Progenitor cell of endocrine pancreas (in vitro differentiated cells): ENCODE measurements at places on chromosomes 4 and X.

GRCh38 chr4:47715716-47716416 is 122.0 kb downstream of the CORIN start:
- no peak for DNase-seq

GRCh38 chr4:80187677-80188076 is 9.6 kb upstream of the PRDM8 start:
- no peak for DNase-seq

GRCh38 chr4:94548571-94548970 is 96.8 kb downstream of the PDLIM5 start:
- no peak for DNase-seq

- no peak for DNase-seq
Measured at GRCh38 chr4:116016201-116016600, 902.8 kb upstream of the NDST4 start.

DNA sequence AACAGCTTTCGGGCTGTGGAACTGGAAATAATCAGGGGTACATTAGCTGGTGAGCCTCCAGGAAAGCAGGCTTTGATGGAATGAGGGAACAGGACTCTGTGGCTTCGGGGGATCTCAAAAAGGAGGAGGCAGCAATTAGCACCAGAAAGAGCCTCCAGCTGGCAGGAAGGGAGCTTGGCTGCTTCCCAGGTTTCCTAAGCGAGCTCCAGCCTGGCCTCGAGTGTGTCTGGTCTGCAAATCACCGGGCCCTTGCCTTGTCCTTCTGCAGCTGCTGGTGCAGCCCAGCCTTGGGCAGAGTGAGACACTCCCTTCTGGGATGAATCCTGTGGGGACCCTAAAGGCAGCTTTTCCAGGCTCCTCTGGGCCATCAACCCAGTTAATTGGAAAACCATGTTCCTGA is 10.7 kb upstream of the PDHA1 start:
- no peak for DNase-seq

DNA sequence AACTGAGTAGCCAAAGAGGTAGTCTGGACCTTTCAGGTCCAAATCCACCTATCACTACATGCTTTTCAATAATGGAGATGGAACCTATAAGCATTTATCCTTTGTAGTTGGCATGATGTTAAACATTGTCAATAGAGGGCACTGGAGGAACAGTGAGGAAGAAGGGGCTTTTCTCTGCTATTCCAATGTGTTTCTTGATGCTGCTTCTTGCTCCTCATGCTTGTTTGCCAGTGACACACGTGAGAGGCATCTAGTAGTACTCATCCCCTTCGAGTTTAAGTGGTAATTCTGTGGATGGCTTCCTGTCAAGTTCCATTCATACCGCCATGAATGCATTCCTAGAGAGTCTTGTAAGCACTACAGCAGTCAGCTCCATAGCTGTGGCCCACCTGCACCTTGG is 84.0 kb downstream of the NAA11 start:
- DNase-seq, result no peak

GRCh38 chr4:126992910-126993309 is 639.8 kb upstream of the INTU start:
- DNase-seq, result no peak

DNA sequence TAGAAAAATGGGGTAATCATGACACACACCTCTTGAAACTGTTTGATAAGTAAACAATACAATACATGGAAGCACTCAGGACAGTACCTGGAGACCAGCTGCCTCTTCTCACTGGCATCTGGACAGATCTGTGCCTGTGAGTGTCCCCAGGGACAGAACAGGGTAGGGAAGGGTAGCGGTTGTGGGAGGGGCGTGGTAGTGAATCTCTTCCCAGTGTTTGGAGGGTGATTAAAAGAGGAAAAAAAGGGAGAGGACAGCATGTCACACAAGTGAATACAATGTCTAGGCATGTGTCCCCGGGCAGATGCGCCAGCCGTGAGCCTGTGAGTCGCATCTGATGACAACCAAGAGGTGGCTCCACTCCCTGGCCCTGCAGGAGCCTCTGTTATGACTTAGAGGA is 138.8 kb upstream of the MSX1 start:
- DNase-seq, result no peak

DNA sequence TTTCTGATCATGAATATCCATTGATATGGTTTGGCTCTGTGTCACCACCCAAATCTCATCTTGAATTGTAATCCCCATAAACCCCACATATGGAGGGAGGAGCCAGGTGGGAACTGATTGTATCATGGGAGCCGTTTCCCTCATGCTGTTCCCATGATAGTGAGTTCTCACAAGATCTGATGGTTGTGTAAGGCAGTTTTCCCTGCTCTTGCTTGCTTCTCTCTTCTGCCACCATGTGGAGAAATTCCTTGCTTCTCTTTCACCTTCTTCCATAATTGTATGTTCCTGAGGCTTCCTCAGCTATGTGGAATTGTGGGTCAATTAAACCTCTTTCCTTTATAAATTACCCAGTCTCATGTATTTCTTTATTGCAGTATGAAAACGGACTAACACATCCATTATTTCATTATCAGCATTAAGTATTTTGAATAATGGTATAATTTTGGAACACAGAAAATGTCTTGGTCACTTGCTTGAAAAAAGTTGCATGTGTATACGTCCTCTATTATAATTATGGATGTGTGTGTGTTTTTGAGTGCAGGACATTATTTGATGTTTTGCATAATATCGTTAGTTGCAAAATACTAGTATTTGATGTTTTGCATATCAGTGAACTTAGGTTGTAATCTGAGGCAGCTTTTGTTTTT is 334.6 kb downstream of the PCDH10 start:
- no peak for DNase-seq

DNA sequence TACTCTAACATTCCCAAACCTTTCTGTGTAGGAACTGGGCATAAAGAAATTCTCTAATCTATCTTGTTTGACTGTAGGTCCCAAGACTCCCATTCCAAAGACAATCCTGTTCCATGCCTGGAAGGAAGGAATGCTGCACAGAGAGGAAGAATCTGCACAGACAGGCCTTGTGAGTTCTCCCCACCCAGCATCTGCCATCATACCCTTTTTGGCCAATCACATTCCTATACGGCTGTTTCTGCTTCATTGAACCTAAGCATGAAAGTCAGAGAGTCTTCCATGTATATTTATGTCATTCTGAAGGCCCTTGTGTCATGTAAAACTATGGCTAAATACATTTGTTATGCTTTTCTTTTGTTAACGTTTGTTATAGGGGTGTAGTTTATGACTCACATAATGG is 667.7 kb upstream of the IGFBP7 start:
- DNase-seq, result no peak

- no peak for DNase-seq
Measured at GRCh38 chrX:3518870-3519269, 172.4 kb upstream of the MXRA5 start.

- no peak for DNase-seq
Measured at GRCh38 chr4:22020129-22020528, 71.6 kb upstream of the KCNIP4 start.

- DNase-seq, result no peak
Measured at GRCh38 chr4:166498546-166498945, 625.5 kb downstream of the TLL1 start.
